Brain (organoid and tissue), 16 donors: ENCODE measurements at places on chromosomes 13 and 19. TPM values are rescaled to one million over a fixed set of nuclear protein-coding genes. Genes with fewer than 3 reads are reported as not detected.

DNA sequence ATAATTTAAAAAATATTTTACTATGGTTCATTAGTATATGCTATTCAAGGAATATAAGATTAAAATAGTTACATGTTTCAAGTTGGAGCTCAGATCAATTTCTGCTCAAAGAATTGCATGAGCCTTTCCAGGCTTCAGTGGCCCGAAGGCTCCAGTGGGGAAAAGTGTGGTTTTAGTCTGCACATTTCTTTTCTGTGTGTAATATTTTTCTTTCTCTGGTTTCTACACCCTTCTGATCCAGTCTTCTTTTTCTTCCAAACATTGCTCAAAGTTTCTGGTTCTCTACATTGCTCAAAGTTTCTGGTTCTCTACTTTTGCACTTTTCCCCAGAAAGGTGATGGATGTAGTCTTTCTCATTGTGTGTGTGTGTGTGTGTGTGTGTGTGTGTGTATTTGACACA is 64.7 kb upstream of the OXGR1 start:
- DNase-seq, result no peak

- no peak for DNase-seq
Measured at GRCh38 chr13:95771905-95772304, 95.0 kb downstream of the DNAJC3 start.

Gene INSL3
- 0.66 TPM for polyA plus RNA-seq

Gene LRRC4B
- polyA plus RNA-seq, result 52.9 TPM

GRCh38 chr13:74367193-74367592 is 233.0 kb upstream of the KLF12 start:
- DNase-seq, result no peak

Gene CERS1
- 104 TPM for polyA plus RNA-seq

Gene CYP2A6
- not detected for polyA plus RNA-seq
